ENCODE measurements at places on chromosomes 12 and 14.

GRCh38 chr12:3000548-3001275 is 41.5 kb downstream of the TEAD4 start:
- DNase-seq, result peak; percentile 59

DNA sequence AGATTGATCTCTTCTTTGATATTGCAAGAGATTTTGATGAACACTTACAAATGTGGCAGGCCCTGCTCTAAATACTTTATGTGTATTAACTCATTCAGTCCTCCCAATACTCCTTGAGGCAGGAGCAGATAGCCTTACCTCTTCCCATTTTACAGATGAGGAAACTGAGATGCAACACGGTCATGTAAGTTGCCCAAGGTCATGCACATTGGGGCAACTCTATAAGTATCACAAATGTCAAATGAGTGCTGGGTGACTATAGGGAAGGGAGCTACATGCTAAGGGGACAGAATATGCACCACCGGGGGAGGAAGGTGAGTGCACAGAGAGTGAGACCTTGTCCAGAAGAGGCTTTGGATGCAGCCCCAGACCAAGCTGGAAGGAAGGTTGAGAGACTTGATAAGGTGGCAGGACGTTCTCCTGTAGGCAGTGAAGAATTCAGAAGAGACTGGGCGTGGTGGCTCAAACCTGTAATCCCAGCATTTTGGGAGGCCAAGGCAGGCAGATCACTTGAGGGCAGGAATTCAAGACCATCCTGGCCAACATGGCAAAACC is 132.3 kb upstream of the PWP1 start:
- DNase-seq, result no peak

GRCh38 chr14:74578479-74578878 is 33.6 kb downstream of the LTBP2 start:
- no peak for DNase-seq

GRCh38 chr14:92413379-92413778 is 90.4 kb downstream of the SLC24A4 start:
- no peak for DNase-seq

GRCh38 chr14:101973356-101973755 is 9.0 kb downstream of the DYNC1H1 start:
- DNase-seq, result no peak

DNA sequence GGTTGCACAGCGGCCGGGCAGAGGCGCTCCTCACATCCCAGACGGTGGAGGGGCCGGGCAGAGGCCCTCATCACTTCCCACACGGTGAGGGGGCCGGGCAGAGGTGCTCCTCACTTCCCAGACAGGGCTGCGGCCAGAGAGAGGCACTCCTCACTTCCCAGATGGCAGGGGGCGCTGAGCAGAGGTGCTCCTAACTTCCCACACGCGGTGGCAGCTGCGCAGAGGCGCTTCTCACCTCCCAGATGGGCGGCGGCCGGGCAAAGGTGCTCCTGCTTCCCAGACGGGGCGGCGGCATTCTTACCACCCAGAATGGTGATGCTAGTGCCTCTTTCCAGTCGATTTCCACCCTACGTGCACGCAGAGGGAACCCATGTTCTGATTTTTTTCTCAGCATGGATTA is 304.4 kb downstream of the RGS6 start:
- DNase-seq, result peak; percentile 17

DNA sequence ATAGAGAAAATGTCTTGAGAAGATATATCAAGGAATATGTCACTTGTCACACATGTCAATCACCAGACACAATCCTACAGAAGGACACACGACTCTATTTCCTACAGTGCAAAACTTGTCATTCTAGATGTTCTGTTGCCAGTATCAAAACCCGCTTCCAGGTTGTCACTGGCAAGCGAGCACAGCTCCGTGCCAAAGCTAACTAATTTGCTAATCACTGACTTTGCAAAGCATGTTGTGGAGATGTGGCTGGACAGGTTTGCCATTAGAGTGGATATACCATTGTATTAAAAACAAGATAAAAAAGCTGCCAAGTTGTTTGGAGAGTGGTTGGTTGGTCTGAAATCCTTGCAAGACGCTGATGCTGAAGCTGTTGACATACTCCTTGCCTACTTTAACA is 7.9 kb upstream of the SGPP1 start:
- no peak for DNase-seq

DNA sequence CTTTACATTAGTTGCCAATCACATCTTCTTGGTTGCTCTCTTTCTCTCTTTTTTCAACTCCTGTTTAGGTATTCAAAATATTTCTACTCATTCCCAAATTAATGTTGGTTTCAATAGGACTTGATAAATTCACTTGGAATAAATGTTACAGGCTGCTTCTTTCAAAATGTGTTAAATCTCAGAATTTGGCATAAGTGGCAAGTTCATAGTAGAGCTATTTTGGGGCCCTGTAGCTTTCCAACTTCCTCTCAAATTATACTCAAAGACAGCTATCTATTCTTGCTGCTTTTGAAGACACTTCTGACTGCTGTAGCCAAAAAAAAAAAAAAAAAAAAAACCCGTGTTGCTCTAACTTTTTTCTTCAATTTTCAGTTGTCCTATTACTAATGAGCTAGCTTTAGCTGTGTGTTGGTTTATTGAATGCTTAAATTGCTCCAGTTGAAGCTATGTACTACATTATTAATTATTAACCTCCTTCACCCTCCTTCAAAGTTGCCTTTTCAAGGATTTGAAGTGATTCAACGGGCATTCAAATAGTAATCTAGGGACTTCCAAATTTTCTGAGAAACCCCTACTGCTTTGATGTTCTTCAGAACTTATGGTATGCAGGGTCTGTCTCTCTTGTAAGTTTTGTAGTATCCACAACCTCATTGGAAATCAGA is 554.6 kb upstream of the FLRT2 start:
- DNase-seq, result no peak

DNA sequence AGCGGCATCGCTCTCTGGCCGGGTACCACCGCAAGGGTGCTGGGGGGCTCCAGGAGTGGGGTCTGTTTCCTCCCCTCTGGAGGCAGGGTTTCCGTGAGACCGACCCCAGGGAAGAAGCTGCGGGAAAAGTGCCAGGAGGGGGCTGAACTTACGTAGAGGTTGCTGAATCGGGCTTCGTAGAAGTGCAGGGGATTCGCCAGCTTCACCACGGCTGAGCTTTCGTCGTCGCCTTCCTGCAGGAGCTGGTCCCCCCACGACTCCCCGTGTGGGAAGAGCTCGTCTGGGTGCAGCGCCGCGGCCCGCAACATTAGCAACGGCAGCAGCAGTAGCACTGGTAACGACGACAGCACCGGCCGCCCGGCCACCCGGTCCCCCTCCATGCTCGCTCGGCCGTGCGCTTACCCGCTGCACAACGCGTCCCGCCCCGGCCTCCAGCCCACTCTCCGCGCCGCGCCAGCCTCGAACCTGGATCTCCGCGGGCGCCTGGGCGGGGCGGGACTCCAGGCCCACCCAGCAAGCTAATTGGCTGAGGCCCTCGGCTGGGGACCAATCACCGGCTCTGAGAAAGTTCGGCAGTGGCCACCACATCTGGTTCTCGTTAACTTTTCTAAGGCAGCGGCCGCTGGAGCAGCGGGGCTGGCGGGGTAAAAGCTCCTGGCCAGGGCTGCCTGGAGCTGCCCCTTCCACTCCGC is at the start of gene NID2:
Gene NID2 (minus strand): TSS at position 445 of the 692 bp plus-strand sequence. CDS start 65 bp downstream, at position 380.
- DNase-seq, result peak; percentile 95

DNA sequence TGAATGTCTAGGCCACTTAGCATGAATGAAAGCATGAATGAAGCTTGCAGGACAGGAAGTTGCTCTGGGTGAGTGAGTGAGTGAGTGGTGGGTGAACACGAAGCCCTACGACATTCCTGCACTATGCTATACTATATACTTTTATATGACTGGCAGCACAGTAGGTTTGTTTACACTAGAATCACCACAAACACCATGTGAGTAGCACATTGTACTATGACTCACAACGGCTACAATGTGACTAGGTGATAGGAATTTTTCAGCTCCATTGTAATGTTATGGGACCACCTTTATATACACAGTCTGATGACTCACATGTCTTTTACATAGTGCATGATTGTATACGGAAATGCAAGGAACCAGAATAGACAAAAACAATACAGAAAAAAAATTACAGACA is 1480.2 kb downstream of the AACS start:
- DNase-seq, result no peak

DNA sequence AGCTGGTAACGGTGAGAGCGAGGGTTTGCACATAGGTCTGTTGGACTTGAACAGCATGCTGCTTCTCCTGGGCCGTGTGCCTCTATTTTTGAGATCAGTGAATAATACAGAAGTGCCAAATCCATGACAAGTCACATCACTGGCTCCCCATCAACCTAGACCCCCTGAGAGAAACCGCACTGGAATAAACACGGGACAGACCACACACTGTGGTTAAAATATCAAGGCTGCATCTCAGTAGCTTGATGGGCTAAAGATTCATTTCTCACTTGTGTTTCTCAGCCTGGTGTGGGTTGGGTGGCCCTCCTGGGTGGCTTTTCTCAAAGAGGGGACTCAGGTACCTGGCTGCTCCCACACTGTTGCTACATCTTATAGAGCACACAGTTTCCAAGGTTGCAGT is 191.0 kb downstream of the DICER1 start:
- DNase-seq, result no peak

DNA sequence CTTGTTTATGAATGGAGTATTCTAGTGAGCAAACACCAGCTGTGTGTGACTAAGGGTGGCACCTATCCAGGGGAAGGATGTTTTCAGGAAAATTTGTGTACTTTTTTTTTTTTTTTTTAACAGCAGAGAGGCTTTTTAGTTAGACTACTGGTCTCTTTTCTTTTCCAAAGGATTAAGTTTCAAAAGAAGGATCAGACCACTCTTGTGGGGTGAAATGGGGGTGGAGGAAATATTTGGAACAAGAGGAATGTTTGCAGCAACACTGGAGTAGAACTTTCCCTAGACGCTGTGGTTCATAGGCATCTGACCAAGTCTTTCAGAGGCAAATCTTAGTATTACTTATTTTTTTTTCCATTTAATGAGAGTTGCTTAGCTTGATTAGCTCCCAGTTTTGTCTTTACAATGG is 21.1 kb downstream of the NUBPL start:
- DNase-seq, result no peak

GRCh38 chr12:49287876-49288275 is 7.1 kb upstream of the PRPH start:
- no peak for DNase-seq

- peak; percentile 24 for DNase-seq
Observed at GRCh38 chr14:101276309-101277091, 284.8 kb upstream of the DIO3 start.

GRCh38 chr12:132186857-132187620 is 42.8 kb downstream of the NOC4L start:
- no peak for DNase-seq

GRCh38 chr14:33457617-33458016 is 493.3 kb downstream of the EGLN3 start:
- DNase-seq, result no peak

DNA sequence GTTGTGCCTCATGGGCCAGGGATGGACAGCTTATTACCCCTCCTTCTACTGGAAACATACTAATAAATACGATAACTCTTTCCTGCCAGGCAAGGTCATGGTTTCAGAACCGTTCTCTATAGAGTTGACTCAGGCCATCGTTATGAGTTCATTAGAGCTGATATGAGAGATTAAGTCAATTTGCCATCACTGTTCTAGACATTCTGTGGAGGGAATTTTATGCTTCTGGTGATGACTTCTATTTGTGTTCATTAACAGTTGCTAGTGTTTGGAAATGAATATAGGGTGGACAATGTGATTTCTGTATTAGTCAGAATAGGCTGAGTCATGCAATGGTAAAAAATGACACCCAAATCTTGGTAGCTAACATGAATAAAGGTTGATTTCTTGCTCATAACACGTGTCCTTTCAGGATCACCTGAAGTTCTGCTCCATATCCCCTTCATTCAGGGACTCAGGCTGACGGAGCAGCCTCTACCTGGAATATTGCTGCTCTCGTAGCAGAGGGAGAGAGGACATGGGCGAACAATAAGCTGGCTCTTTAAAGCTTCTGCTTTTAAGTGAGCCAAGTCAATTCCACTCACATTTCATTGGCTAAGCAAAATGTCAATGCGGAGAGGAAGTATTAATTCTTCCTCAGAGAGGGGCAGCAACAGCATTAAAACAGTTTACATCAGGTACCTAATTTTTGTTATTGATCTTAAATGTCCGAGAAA is 18.5 kb upstream of the TBPL2 start:
- DNase-seq, result no peak

DNA sequence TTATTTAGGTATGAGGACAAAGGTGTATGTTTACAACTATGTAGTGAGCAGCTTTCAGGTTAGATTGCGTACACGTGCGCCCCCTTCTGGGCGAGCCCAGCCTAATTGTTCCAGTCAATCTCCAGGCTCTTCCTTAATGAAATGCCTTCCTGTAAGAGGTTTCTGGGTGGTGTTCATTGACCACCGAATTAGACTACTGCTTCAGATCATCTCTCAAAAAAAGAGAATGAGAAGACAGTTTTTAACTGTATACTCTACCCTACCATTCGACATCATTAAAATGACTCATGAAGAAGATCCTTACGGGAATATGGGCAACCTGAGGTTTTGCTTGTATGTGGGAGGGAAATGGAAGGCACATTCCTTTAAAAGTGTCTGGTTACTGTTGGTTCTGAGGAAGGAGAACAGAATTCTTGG is 2.1 kb downstream of the LUM start:
- DNase-seq, result peak; percentile 78

DNA sequence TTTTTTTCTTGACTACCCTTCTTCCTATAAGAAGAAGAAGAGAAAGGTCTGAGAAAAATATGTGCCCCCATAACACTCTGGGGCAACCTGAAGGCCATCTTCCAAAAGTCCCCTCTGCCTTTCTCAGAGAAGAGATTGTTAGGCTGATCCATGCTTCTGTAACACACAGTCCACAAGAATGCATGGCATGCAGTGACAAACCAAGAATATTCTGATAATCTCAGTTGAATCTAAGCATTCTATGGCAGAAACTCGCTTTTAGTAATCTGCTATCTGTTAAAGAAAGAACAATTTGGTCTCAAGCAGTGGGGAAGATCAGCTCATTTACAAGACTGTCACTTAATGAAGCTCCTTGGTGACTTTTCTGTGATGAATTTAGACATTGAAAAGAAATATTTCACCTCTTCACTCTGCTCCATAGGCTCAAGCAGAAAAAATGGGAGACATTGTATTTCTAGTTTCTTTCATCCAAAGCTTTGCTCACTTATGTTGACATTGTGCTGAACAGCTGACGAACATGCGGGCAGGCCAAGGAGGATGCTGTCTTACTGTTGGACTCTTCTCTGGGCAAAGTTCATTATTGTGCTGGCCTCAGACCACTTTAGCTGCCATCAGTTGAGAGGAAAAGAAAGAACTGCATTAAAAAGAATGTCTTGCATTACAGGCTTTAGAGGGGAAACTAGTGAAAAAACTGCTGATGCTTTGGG is 957.1 kb downstream of the DIO2 start:
- no peak for DNase-seq

- DNase-seq, result peak; percentile 29
Observed at GRCh38 chr14:57869617-57870016, 3.7 kb upstream of the SLC35F4 start.

Data from GM23338 (cell line).